Forelimb muscle (tissue), 1 donor: ENCODE measurements at places on chromosomes 6 and 20. TPM values are rescaled to one million over a fixed set of nuclear protein-coding genes. Genes with fewer than 3 reads are reported as not detected.

GRCh38 chr6:43452896-43453295 is 2.5 kb downstream of the DLK2 start:
- no peak for DNase-seq

The COL12A1 gene
- polyA plus RNA-seq, result 311 TPM

The OTOR gene
- not detected for polyA plus RNA-seq

DNA sequence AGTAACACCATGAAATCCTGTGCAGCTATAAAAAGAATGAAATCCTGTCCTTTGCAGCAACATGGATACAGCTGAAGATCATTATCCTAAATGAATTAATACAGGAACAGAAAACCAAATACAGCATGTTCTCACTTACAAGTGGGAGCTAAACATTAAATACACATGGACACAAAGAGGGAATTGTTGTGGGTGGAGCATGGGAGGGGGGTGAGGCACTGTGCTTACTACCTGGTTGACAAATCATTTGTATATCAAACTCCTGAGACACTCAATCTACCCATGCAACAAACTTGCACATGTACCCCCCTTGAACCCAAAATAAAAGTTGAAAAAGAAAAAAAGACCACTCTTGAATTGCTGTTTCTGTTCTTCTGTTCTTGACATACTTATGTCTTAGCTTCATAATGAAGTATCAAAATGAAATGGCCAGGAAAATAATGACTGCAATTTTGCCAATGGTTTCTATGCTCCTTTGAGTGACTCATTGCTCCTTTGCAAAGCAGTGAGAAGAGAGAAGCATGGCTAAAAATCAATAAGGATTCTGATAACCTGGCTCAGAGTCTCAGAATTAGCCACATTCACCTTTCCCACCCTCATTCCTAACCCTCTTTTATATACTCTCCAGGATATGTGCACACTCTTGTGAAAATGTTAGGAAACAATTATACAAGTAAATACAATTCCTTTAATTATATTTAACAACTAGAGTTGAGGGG is 71.0 kb downstream of the CYP39A1 start:
- no peak for DNase-seq

- DNase-seq, result no peak
Measured at GRCh38 chr20:39904476-39905112, 784.4 kb downstream of the MAFB start.

DNA sequence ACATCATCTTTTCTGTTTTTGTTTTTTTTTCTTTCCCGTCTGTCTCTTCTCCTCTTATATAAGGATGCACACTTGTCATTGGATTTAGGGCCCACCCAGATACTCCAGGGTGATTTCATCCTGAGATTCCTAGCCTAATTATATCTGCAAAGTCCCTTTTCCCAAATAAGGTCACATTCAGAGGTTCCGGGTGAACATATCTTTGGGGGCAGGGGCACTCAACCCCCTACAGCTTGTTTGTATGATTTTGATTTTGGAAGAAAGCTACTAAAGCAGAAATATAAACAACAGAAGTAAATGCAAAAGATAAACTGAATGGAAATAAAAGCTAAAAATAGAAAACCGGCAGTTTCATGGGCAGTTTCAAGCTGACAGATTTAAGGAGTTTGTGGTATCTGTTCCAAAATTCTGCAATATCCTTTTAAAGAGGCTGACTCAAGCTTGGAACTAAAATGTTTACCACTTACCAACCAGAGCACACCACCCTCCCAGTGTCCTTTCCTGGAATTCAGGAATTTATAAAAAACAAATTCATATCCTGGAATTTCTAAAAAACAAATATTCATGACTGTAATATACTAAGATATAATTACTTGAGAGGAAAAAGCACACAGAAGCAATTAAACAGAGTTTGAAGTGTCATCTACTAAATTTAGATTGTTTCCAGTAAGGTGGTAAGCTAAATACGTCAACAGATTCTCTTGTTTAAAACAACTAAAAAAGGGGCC is 100.0 kb upstream of the CARMIL1 start:
- no peak for DNase-seq

GRCh38 chr6:42935322-42935721 is 6.0 kb downstream of the CNPY3 start:
- DNase-seq, result no peak

The FAM217A gene
- 0.96 TPM for polyA plus RNA-seq

The SPTLC3 gene
- polyA plus RNA-seq, result 2.0 TPM

DNA sequence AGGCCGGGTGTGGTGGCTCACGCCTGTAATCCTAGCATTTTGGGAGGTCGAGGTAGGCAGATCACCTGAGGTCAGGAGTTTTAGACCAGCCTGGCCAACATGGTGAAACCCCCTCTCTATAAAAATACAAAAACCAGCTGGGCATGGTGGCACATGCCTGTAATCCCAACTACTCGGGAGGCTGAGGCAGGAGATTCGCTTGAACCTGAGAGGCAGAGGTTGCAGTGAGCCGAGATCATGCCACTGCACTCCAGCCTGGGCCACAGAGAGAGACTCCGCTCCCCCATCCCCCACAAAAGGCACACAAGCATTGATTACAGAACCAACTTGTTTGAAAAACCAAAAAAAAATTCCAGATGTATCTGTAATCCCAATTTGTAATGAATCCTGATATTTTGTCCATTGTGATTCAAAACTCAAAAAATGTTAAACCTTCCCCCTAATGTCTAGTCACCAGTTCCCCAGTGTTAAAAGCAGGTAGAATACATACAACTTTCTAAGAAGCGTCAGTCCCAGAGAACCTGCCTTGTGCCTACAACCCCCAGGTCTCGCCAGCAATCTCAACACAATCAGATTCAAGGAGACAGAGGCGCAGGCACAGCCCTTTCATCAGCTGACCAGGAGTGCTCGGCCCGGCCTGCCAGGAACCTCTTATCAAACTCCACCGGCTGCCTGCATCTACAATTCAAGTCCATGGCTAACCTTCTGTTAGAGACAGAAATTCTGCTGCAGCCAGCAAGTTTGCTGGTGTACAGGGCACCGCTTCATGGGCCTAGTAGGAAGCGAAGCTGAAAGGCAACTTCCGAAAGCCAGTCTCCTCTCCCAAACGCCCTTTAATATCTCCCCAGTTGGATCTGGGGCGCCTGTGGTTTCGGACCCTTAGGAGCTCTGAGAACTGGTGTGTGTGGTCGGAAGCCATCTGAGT is 2.1 kb downstream of the EZR start:
- no peak for DNase-seq

- DNase-seq, result no peak
Measured at GRCh38 chr6:17015144-17015543, 86.7 kb upstream of the STMND1 start.

- no peak for DNase-seq
Measured at GRCh38 chr20:564192-564591, 20.6 kb upstream of the CSNK2A1 start.

GRCh38 chr6:128033156-128033555 is 132.3 kb upstream of the THEMIS start:
- peak; percentile 52 for DNase-seq

DNA sequence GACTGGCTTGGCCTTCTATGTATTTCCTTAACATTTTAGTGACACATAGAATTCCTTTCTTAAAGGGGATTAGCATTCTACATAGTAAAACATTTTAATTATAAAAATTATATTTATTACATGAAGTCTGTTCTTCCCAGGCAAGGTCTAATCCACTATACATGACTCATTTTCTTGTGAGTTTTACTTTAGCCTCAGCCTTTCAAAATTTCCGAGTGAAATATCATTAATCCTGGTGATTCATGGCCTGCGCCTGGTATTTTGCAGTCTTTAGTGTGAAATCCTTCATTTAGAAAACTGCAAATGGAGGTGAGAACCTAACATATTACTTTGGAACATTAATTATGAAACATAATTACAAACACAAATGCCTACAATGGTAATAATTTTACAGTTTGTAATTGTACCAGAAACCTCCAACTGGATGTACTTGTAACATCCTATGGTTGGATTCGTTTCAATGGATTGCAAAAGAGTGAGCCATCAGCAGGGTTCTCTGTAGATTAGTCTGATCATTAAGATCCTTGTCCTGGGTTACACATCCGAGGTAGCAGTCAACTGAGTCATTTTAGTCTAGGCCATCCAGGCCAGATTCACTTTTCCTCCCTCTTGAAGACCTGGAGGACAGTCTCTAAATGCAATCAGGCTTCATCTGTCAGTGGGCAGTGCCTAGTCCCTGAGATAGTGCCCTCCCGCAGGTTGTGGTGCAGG is 272.0 kb downstream of the PACRG start:
- DNase-seq, result no peak
